SW 1271 (cell line): ENCODE measurements at places on chromosomes 4 and X.

DNA sequence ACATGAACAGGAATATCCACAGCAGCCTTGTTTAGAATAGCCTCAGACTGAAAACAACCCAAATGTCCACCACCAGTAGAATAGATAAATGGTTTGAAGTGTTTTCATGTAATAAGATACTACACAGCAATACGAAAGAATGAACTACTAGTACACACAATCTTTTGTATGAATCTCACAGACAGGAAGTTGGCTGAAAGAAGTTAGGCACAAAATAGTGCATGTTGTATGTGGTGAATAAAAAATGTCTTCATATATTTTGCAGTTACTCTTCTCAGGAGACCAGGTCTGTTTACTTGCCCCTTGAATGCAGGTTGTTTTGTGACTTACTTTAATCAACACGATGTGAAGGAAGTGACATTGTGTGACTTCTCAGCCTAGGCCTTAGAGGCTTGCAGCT, 75.9 kb upstream of the LEF1 start:
- DNase-seq, result no peak

GRCh38 chrX:72081605-72082320, 50.0 kb downstream of the RTL5 start:
- DNase-seq, result no peak

DNA sequence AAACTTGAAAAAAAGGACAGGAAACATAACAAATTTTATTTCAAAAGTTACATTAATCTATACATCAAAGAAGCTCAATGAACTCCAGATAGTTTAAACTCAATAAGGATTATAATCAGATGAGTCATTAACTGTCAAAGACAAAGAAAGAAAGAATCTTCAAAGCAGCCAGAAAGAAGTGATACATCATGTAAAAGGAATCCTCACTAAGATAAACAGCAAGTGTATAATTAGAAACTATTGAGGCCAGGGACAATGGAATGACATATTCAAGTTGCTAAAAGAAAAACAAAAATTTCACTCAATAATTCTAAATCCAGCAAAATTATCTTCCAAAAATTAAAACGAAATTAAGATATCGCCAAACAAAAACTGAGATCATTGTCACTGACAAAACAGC, 161.6 kb upstream of the NWD2 start:
- DNase-seq, result peak; percentile 25

DNA sequence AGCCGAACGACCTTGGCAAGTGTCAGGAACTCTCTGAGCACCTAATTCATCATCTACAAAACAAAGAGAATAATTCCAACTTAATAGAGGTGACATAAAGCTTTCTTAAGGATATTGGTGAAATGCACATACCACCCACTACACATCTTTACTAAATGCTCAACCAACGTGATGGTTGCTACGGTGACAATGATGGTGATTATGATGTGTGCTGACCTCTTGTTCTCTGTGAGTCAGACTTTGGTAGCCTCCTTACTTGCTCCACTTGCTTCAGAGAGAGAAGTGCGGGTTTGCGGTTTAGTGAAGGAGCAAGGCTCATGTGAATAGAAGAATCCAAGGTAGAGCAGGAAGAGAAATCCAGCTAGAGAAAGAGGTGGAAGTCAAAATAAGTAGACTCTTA, 52.8 kb upstream of the CLNK start:
- DNase-seq, result no peak

GRCh38 chr4:138087066-138087719, 155.0 kb downstream of the SLC7A11 start:
- no peak for DNase-seq

- no peak for DNase-seq
Measured at GRCh38 chrX:70470850-70471289, 26.2 kb downstream of the DLG3 start.

- DNase-seq, result no peak
Measured at GRCh38 chrX:102957751-102958150, 20.7 kb downstream of the RAB40AL start.

DNA sequence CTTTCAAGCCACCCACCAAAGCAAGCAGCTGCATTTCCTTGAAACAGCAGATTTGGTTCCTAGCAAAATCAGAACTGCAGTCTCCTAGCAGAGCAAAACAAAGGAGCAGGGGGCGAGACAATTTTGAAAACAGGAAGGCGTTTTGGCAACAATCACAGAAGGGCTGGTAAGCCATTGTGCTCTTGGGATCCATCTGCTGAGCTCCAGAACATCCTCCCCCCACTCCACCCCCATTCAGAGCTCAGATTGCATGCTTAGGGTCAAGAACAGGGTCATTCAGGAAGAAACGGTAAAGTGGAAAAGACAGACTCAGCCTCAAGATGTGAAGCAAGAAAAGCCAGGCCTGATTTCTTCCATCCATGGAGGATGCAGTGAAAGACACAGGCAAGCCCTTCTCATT, 7.6 kb upstream of the PCDH19 start:
- no peak for DNase-seq

- no peak for DNase-seq
Measured at GRCh38 chr4:1203026-1203616, 30.7 kb upstream of the SPON2 start.

DNA sequence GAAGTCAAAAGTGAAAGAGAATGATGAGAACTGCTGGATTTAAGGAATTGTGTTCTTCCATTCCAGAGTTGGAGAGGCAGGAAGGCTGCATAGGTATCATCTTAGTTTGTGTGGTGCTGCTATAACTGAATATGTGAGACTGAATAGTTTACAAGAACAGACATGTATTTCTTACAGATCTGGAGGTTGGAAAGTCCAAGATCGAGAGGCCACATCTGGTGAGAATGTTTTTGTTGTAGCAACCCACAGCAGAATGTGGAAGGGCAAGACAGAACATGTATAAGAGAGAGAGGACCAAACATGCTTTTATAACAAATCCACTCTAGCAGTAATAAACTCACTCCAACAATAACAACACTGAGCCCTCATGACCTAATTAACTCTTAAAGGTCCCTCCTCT, 408.6 kb downstream of the FAM47B start:
- no peak for DNase-seq

GRCh38 chr4:101911616-101912015, 121.1 kb downstream of the BANK1 start:
- DNase-seq, result no peak

- no peak for DNase-seq
Measured at GRCh38 chr4:183142571-183143550, 43.8 kb downstream of the WWC2 start.

- DNase-seq, result no peak
Measured at GRCh38 chr4:13892739-13893105, 265.2 kb upstream of the BOD1L1 start.

DNA sequence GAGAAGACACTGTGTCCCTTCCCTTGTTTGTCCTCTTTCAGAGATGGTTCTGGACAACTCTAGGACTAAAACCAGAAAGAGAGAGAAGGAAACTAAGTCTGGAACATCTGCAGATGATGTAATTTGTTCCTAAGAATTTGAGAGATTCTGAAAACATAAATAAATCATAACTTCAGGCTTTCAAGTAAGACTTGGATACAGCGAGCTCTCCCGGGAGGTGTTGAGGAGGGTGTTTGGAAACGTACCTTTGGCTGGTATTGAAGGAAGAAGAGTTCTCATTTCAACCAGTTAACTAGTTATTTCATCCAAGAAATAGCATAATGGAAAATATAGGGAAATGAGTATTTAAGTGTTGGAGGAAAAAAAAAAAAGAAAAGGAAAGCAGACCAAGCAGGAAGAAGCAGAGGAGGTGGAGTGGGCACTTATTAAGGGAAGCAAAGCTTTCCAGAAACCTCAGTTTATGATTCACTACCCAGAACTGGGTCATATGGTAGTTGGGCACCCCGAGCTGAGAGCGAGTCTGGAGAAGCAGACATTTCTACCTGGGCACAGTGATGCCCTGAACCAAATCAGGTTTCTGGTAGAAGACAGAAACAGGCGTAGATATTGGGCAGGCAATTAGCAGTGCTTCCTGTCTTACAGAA, 26.9 kb downstream of the CCNG2 start:
- no peak for DNase-seq

- no peak for DNase-seq
Measured at GRCh38 chrX:123905332-123905731, 45.5 kb downstream of the XIAP start.

- DNase-seq, result no peak
Measured at GRCh38 chr4:44446801-44447562, 1.6 kb downstream of the KCTD8 start.

- DNase-seq, result no peak
Measured at GRCh38 chr4:98601708-98602107, 56.7 kb downstream of the TSPAN5 start.

- no peak for DNase-seq
Measured at GRCh38 chr4:107439401-107439800, 280.6 kb downstream of the PAPSS1 start.

DNA sequence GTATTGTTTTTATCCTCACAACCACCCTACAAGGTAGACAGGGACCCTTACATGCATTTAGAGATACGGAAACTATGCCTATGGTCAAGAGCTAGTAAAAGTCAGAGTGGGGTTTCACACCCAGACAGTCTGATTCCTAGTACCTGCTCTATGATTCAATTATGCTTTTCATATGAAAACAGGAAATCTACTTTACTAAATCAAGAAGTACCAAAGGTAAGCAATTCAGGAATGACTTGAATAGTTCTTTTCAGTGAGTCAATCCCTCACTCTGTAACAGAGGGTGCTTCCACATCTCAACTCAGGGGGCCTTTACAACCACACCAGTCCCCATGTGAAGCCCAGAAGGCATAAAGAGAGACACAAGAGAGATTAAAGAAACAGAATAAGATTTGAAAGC, 191.4 kb downstream of the PPP3CA start:
- no peak for DNase-seq

DNA sequence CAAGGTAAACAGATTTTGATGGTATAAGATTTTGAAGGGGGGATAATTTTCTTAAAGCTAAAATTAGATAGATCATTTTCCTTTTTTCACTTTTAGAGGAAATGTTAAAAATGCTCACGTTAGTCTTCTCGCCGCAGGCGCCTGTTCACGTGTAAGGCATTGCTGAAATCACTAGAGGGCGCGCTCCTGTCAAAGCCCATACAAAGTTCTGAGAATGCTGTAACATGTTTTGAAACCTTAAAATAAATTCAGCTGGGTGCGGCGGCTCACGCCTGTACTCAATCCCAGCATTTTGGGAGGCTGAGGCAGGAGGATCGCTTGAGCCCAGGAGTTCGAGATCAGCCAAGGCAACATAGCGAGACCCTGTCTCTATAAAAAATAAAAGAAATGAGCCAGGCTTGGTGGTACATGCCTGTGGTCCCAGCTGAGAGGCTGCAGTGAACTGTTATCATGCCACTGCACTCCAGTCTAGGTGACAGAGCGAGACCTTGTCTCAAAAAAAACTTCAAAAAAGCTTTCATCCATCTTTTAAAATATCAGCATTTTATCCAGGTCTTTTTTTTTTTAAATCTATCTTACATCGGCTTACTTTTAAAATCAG, 138.0 kb downstream of the RBMX2 start:
- peak; percentile 5 for DNase-seq

- DNase-seq, result no peak
Measured at GRCh38 chr4:7860600-7861163, 79.0 kb downstream of the AFAP1 start.

DNA sequence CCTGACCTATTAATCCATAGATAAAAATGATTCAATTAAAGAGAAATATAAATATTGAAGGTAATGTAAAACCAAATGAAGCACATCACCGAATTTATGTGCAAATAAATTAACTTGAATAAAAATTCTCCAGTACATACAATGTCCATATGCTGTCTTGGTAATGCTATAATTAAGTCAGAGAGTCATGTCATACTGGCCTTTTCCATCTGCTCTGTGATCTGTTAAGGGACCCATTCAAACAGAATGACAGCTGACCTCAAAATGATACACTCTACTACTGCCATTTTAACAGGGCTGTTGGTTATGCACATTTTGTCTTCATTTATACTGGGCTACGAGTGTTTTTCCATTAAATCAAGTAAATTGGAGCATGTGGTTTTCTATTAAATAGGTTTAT, 99.3 kb downstream of the TEX13A start:
- DNase-seq, result no peak

- DNase-seq, result no peak
Measured at GRCh38 chrX:154470434-154470833, 8.6 kb downstream of the LAGE3 start.

DNA sequence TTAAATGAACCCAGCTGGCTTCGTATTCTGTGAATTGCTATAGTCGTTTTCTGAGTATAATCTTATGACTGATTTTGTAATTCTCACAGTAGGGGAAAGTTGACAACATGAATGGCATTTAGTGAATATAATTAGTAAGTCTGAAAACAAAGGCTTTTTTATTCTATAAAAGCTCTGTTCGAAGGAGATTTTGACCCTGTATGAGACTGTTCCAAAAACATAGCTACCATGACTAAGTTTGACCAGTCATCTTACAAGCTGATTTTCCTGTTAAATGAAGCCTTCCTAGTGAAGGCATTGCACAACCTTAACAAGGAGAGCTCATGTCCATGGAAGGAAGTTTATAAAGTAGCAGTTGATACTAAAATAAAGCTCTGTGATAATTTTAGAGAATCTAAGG, 242.3 kb downstream of the RPA4 start:
- no peak for DNase-seq

DNA sequence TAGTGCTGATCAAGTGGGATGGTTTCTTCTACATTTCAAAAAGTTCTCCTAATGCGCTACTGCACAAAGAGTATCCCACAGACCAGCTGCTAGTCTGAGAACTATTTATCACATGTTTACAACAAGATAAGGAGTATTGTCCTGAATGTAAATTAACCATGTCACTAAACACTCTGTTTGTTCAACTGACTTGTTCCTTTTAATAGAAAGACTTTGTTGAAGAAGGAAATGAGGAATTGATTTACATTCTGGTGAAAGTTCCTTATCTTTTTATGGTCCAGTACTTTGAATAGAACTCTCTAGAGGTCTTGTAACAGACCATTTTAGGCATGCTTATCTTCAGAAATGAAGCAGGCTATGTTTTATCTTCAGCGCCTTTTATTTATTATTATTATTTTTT, 67.3 kb upstream of the IL13RA1 start:
- DNase-seq, result no peak

DNA sequence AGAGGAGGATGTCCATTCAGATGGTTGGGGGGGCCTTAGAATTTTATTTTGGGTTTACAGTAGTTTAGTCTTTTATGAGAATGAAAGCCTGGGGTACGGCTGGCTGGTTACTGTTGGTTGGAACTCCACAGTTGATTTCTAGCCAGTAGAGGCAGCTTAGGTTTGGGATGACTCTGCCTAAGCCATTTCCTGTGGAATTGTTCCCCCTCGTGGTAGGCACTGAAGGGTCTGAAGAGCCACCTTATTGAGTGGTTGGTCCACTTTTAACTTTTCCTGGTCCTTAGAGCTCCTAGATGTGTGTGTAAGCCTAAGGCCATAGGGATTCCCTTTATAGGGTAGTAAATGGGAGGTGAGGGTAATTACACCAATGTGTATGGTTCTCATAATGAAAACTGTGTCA, 19.7 kb downstream of the SPIN3 start:
- no peak for DNase-seq

- no peak for DNase-seq
Measured at GRCh38 chrX:12866451-12867377, at the start of gene TLR7. TSS of gene TLR7 (plus strand) at chrX:12867072. CDS start at chrX:12867579, 507 bp downstream.

DNA sequence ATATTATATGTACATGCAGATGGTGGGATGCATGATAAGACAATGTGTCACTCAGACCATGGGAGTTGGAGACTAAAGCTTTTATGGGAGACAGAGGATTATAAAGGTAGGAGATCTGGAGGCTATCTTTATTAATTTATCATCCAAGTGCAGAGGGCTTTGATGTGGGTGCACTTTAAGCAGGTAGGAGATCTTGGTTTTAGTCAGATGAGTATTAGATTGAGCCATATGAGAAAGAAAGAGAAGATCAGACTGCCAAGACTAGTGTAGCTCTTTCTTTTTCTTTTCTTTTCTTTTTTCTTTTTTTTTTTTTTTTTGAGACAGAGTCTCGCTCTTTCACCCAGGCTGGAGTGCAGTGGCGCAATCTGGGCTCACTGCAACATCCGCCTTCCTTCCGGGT, 84.9 kb upstream of the CAMK2D start:
- no peak for DNase-seq
